ENCODE measurements at places on chromosomes 4 and X.

GRCh38 chr4:54098375-54098774 lies 1.6 kb upstream of the GSX2 start:
- DNase-seq = no peak

- DNase-seq = no peak
These were observed 9.2 kb downstream of the MAP9 start for GRCh38 chr4:155367608-155368007.

DNA sequence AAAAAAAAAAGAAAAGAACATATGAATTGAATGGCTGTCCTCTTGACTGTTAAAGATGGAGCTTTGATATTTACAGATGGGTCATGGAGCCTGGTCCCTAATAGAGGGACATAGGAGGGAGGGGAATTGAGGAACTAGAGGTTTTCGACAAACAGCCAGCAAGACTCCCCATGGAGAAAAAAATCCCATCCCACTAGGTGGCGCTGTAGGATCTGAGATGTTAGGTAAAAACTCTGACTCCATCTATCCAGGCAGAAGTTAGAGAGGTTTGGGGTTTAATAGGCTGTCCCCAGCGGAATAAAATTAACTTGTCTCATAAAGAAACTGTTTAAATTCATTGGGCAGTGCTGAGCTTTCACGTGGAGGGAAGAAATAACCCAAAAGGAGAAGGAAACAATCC lies 45.9 kb downstream of the HMGB2 start:
- DNase-seq = peak; percentile 53

- DNase-seq = no peak
These were observed 3.3 kb downstream of the KCND1 start for GRCh38 chrX:48968377-48968776.

DNA sequence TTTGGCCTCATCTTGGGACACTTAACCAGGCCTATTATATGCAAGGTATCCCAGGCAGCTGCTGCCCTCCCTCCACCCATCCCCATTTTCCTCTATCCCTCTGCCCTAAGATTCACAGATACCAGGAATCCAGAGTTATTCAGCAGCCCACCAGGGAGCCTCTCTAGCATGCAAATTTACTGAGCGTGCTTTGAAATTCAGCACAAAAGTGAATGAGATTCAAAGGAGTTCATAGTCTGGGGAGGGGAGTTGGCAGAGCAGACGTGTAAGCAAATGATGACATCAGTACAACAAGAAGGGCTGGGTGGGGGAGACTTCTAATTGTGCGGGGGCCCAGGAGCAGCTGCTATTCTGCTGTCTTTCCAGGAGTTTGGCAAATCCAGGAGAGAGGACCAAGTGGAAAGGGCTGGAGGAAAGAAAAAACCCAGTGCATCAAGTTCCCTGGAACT lies 1.7 kb upstream of the MTM1 start:
- DNase-seq = no peak

- DNase-seq = peak; percentile 97
These were observed 93.3 kb downstream of the SYNPO2 start for GRCh38 chr4:118981839-118982381.

GRCh38 chrX:114774691-114775090 lies 190.8 kb downstream of the HTR2C start:
- no peak for DNase-seq

DNA sequence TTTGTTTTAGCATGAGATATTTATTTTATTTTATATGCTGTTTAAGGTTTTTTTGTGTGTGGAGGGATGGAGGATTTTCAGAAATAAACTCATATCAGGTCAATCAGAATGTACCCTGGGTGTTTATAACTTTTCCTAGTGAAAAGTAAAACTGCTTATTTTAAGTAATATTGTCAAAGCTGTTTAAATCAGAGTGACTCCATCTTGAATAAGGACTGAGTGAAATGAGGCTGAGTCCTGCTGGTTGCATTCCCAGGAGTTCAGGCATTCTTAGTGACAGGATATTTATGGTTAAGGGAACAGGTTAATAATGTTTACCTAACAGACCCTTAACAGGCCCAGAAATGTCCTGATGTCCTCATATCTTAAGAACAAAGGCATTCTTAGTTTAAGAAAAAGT lies 1160.9 kb upstream of the PCDH7 start:
- DNase-seq = no peak

DNA sequence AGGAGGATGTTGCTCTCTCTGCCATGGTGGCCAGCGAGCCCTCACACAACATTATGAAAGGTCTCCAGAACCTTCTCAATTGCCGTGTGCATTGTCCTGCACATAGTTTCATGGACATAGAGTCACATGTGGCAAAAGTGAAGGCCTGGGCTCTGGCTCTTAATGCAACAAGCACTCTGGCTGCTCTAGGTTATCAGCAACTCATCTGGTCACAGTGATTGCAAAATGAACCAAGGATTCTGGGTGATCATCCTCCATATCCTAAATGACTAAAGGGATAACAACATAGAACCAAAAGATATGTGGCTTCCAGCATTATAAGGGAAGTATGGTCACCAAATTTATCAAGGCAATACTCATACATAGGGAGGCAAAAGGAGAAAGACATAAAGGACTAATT lies 175.2 kb downstream of the MGST2 start:
- DNase-seq = no peak

- DNase-seq = no peak
These were observed 172.4 kb downstream of the PRDM5 start for GRCh38 chr4:120750152-120750525.

DNA sequence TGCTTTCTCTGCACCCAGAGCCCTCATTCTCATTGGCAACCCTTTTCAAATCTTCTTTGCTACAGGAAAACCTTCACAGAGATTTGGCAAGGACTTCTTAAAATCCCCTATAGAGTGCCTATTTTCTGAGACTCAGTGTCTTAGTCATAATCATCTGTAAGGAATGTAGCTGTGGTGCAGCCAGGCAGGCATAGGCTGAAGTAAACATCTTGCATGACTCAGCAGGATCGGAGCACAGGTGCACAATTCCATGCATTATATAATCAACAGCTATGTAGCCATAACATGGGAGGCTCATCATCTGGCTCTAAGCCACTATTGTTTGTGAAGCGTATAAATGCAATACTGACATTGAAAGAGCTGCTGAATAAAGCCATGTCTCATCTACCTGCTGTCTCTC lies 368.8 kb downstream of the MAGEE1 start:
- no peak for DNase-seq

DNA sequence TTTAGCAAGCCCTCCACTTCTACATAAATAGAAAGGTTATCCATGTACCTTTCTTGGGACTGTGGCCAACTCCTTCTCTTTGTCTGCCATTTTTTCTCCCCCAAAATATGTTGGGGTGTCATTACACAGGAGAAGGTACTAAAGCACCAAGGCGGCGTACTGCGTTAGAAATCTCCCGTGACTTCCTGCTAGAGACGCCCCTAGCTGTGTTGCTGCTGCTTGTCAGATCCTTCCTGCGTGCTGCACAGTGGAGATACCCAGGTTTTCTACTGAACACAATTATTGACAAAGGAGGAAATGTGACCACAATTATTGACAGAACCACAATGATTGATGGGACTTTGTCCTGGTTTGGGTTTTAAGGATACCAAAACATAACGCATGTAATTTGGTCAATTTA lies 97.7 kb downstream of the EFHC2 start:
- no peak for DNase-seq

GRCh38 chr4:46886711-46887110 lies 22.3 kb downstream of the COX7B2 start:
- peak; percentile 20 for DNase-seq

- no peak for DNase-seq
These were observed 81.3 kb downstream of the STOX2 start for GRCh38 chr4:183986291-183986970.

DNA sequence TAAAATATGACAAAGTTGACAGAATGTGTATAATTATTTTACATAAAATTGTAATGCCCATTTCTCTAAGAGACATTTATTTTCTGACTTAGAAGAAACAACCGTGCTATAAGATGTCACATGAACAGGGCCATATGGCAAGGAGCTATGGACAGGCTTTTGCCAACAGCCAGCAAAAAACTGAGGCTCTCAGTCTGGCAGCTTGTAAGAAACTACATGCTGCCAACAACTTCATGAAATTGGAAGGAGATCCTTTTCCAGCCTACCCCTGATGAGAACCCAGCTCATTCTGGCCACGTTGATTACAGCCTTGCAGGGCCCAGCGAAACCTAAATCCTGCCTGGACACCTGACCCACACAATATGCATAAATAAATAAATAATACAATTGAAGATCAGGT lies 250.3 kb upstream of the ARSJ start:
- no peak for DNase-seq

DNA sequence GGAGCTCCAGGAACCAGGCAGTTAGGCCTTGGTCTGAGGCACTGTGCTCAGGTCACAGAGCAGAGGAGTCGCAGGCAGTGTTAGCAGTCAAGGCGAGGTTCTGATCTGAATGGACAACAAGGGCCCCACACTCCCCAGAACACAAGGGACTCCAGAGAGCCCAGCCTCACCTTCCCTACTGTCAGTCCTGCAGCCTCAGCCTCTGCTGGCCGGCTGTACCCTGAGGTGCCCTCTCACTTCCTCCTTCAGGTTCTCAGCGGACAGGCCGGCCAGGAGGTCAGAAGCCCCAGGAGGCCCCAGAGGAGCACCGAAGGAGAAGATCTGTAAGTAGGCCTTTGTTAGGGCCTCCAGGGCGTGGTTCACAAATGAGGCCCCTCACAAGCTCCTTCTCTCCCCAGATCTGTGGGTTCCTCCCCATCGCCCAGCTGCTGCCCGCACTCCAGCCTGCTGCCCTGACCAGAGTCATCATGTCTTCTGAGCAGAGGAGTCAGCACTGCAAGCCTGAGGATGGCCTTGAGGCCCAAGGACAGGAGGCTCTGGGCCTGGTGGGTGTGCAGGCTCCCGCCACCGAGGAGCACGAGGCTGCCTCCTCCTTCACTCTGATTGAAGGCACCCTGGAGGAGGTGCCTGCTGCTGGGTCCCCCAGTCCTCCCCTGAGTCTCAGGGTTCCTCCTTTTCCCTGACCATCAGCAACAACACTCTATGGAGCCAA lies 26.2 kb downstream of the MAGEA9 start:
- no peak for DNase-seq

DNA sequence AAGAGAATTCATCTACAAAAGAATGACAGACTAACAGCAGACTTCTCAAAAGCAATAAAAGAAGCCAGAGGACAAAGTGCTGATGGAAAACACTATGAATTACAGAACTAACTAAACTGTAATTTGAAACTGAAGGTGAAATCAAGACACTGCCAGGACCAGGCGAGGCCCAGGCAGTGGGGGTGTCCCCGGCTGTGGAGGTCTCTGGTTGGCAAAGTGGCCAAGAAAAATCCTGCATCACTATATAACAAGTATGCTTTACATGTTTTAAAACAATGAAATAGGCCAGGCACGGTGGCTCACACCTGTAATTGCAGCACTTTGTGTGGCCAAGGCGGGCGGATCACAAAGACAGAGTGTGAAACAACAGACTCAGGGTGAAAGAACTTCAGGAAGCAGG lies 32.9 kb downstream of the CHM start:
- no peak for DNase-seq

DNA sequence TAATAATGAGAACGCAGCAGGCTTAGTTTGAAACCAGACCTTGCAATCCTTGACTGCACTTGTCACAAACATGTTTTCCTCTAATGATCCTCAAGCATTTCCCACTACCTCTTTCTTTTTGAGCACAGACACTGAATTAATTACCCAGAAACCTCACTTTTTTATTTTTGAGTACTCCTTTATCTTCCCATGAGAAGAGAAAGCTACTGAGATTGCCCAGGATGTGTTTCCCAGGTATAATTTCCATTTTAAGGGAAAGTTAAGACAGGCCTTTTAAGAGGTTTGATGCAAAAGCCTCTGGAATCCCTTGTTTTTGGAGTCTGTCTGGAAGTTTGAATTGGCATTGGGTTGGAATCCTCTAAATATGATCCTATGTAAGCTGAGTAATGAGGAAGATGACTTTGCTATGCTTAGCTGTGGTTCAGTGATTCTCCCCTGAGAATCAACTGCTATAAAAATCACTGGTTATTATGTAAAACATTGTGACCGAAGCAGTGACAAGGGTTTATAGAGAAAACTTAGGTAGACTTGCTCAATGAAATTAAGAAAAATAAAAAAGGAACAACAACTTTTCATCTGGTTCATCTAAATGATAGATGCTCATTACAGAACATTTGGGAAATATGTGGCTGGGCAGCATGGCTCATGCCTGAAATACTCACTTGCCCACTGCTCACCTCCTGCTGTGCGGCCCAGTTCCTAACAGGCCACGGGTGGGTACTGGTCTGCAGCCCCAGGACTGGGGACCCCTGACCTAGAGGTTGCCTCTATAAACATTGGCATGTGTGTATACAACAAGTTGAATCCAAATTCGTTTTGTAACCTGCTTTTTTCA lies 10.8 kb upstream of the RHOH start:
- peak; percentile 59 for DNase-seq

DNA sequence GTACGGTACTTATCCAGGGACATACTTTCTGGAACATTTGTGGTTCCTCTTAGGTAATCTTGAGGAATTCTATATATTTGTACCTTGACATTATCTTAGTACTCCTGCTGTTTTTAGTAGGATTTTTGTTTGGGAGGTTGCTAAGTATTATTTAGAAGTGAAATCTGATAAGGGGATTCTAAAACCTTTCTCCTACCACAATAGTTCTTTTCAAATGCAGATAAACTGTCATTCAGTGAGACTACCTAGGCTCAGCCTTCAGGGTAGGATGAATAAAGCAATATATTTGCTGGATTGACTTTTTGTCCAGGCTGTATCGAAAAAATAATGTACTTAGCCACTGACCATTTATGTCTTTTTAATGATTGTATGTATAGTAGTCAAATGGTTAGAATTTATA lies 25.4 kb downstream of the DIAPH2 start:
- no peak for DNase-seq

DNA sequence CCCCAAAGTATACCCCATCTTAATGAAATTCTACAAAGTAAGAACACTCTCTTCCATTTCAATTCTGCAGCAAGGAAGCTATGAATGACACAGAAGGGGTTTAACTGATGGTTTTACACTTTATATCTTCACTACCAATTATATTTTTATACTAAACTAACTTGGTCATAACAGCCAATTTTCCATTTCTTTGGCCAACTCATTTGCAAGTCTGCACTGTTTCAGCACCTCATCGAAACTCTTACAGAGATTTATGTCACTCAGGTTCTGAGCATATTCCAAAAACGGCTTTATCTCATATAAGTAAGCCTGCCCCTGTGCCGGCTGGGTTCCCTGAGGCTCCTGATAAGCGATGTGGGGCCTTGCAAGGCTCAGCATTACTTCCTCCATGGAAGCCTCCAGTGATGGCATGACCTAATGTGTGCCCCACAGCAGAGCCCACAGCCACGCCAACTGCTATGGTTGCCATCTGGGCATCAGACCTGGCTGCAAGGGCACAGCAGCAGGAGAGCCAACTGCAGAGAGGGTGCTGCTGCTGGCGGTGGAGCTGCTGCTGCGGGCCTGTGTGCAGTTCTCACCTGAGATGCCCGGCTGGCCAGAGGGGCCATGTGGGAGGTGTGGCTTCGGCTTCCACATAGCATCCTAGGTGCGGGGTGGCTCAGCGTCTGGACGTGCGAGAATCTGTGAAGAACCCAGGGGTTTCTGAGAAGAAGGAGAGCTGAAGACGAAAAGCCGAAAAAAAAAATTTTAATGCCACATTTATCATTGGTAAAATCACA lies 13.4 kb upstream of the IBSP start:
- DNase-seq = no peak

All from GM23248 (cell line).